ENCODE measurements at places on chromosomes 5 and 9. TPM values are rescaled to one million over a fixed set of nuclear protein-coding genes. Genes with fewer than 3 reads are reported as not detected.

Gene NPDC1
- total RNA-seq: 63.9 TPM

Gene ADAMTSL1
- total RNA-seq: 1.7 TPM

Gene HINT1
- 155 TPM for total RNA-seq

Gene RFK
- 24.0 TPM for total RNA-seq

Gene GOLM1
- total RNA-seq: 3.7 TPM

Gene INSL6
- not detected for total RNA-seq

Gene C8G
- 3.6 TPM for total RNA-seq

Gene ANKRD34B
- total RNA-seq: not detected

Gene TEK
- 21.7 TPM for total RNA-seq

Gene OBP2B
- total RNA-seq: not detected

Gene EIF4E1B
- total RNA-seq: not detected

Gene LCN2
- not detected for total RNA-seq

Gene WDR38
- not detected for total RNA-seq

Gene PDZD2
- total RNA-seq: 120 TPM

Gene ABLIM3
- total RNA-seq: 122 TPM

Gene CNTRL
- 3.4 TPM for total RNA-seq
